ENCODE measurements at places on chromosomes 11 and 22.

DNA sequence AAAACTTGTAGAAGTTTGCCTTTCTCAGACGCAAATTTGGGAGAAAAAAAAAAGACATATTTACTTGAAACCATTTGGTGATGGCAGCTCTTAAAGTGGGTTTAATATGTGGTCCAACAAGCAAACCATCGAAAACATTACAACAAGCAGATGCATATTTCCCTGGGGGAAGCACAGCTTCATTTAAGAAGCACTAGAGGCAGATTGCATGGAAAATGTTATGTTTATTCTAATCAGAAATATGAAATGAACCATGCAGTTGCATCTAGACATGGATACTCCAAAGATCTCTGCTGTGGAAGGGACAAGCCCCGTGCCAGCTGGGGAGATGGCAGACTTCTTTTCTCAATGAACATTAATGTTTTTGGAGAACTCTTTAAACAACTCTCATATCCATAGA lies 57.4 kb upstream of the PARVA start:
- no peak for DNase-seq

GRCh38 chr11:4161305-4161704 lies 66.7 kb downstream of the RRM1 start:
- no peak for DNase-seq

DNA sequence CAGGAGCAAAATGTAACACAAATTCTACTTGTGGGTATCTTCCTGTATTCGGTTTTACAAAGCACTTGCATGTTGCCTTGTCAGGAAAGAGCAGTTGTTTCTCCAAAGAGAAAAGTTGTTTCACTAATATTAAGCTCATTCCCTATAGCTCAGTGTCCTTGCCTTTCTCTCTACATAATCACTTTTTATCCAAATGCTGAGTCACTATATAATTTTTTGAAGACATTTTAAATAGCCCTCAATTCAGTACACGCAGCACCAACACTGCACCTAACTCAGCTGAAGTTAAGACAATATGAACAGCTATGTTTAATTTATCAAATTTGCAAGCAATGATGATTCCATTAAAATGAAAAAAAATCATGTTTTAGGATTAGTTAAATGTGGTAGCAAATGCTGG lies 14.5 kb upstream of the MRTFA start:
- no peak for DNase-seq

DNA sequence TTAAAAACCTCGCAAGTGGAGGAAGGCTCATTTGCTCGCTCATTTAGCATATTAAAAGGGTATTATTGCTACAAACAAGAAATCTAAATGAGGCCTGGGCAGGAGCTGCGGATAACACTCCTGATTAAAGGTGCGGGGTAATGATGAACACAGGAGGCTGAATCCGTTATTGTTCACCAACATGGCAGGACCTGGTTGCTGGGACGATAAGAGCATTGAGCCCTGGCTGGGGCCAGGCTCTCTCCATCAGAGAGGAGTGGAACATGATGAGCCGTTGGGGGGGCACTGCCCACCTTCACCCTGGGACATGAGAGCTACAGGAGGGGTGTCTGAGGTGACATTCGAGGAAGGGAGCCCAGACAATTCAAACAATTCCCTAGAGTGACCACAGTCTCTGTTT lies 211.7 kb downstream of the NXPE2 start:
- no peak for DNase-seq

DNA sequence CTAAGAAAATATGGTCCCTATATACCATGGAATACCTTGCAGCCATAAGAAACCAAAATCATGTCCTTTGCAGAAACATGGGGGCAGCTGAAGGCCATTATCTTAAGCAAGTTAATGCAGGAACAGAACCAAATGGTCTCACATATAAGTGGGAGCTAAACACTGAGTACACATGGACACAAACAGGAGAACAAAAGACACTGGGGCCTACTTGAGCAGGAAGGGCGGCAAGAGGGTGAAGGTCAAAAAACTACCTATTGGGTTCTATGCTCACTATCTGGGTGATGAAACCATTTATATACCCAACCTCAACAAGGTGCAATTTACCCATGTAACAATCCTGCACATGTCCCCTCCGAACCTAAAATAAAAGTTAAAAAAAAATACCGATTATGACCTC lies 22.5 kb downstream of the GAS2 start:
- no peak for DNase-seq

GRCh38 chr11:6413791-6414201 lies 5.1 kb downstream of the APBB1 start:
- no peak for DNase-seq

GRCh38 chr11:43756575-43756974 lies 76.0 kb downstream of the HSD17B12 start:
- DNase-seq: no peak
